ENCODE measurements at places on chromosomes 11 and 22. TPM values are rescaled to one million over a fixed set of nuclear protein-coding genes. Genes with fewer than 3 reads are reported as not detected.
A peak's percentile ranks its signal among the peaks of the same experiment; 100 is the strongest.

GRCh38 chr11:9180784-9181183 lies 84.4 kb downstream of the DENND5A start:
- H3K27ac ChIP-seq, result no peak overlapping the region
- no peaks in the 10 kb centered on the region for H3K27me3 ChIP-seq
- no peak for DNase-seq
- peaks cover 15% of the 10 kb centered on the region for H3K36me3 ChIP-seq
- H3K4me3 ChIP-seq, result no peak overlapping the region

DNA sequence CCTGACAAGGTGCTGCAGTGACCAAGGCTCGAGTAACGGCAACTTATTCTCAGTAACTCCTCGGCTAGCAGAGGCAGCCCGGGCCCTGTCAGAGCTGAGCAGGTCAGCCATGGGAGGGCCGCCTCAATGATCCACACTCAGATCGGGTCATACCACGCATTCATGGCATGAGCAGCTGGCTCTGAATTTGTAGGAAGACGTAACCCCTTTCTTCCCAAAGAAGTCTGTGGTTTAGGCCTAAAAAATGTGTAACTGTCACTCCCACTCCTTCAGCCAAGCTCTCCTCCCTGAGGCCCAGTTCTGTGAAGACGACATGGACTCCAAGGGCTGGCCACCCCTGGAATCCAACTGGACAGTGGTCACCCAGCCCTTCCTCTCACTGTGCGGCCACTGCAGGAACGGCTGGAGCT lies 30.0 kb downstream of the PPP2R1B start:
- H3K36me3 ChIP-seq, result peaks cover 4% of the 10 kb centered on the region
- H3K27ac ChIP-seq, result no peak overlapping the region
- no peaks in the 10 kb centered on the region for H3K27me3 ChIP-seq
- H3K4me1 ChIP-seq, result peaks cover 5% of the 10 kb centered on the region
- no peak overlapping the region for H3K4me3 ChIP-seq
- DNase-seq, result no peak

DNA sequence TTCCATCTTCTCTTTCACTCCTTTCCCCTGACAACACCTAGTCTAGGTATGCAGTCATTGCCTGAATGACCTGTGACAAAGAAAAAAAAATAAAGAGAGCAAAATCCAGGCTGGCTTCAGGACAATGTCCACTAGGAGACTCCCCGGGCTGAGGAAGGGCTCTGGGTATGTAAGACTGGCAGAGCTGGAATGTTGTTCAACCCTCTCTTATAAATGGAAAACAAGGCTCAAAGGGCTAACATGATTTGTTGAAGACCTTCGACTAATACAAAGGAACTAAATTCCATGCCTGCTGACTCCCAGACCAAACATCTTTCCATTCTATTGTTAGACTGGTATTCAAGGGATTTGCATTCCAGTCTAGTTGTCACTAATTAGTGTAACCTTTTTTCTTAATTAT lies 122.2 kb downstream of the ARL14EP start:
- peaks cover 37% of the 10 kb centered on the region for H3K4me1 ChIP-seq
- no peaks in the 10 kb centered on the region for H3K27me3 ChIP-seq
- H3K4me3 ChIP-seq, result no peak overlapping the region
- H3K27ac ChIP-seq, result 0 out of 2 replicates have a peak overlapping the region, but pooled peaks have one; percentile 7
- peak; percentile 71 for DNase-seq

DNA sequence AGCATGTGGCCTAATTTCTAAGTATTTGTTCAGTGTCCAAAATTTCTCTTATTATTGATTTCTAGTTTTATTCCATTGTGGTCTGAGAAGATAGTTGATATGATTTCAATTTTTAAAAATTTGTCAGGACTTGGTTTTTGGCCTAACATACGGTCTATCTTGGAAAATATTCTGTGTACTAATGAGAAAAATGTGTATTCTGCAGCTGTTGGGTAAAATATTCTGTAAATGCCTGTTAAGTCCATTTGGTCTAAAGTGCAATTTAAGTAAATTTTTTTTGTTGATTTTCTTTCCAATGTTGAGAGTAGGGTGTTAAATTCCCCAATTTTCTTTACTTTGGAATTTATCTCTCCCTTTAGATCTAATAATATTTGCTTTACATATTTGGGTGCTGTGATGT lies 78.3 kb downstream of the TECTA start:
- H3K4me3 ChIP-seq, result no peak overlapping the region
- no peaks in the 10 kb centered on the region for H3K27me3 ChIP-seq
- DNase-seq, result no peak
- no peak overlapping the region for H3K27ac ChIP-seq
- no peaks in the 10 kb centered on the region for H3K4me1 ChIP-seq

- no peak overlapping the region for H3K4me3 ChIP-seq
- H3K27ac ChIP-seq, result no peak overlapping the region
- no peaks in the 10 kb centered on the region for H3K36me3 ChIP-seq
- no peaks in the 10 kb centered on the region for H3K27me3 ChIP-seq
- DNase-seq, result peak; percentile 55
These were observed 331.8 kb downstream of the FAT3 start for GRCh38 chr11:92556431-92556830.

DNA sequence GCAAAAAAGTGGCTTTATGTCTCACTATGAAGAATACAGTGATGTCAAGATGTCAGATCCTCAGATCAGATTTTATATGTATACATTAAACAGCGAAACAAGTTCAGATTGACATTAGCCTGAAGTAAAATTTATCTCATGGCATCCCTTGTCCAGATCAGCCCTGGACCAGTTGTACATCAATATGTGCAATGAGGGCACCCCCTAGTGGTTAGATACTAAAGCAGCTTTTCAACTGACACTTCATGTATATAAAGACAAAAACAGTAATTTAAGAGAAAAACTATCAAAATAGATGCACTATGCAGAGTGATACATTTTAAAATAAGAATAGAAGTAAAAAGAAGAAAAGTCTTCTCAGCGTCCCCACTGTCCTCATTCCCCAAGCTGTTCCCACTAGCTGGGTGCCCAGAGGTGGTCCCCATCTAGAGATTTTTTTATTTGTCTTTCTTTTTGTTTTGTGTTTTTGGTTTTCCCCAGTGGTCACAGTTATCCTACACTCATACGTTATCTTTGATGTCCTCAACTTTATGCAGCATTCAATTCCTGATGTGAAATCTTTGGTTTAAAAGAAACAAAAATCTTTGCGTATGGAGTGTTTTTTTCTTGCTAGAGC lies 2193.4 kb upstream of the RAG2 start:
- H3K36me3 ChIP-seq, result no peaks in the 10 kb centered on the region
- H3K27me3 ChIP-seq, result no peaks in the 10 kb centered on the region
- DNase-seq, result peak; percentile 75
- no peaks in the 10 kb centered on the region for H3K4me1 ChIP-seq

GRCh38 chr11:76339221-76339620 lies 41.7 kb downstream of the THAP12 start:
- H3K27me3 ChIP-seq, result no peaks in the 10 kb centered on the region
- DNase-seq, result no peak
- H3K4me1 ChIP-seq, result no peaks in the 10 kb centered on the region
- no peak overlapping the region for H3K4me3 ChIP-seq
- H3K27ac ChIP-seq, result no peak overlapping the region

DNA sequence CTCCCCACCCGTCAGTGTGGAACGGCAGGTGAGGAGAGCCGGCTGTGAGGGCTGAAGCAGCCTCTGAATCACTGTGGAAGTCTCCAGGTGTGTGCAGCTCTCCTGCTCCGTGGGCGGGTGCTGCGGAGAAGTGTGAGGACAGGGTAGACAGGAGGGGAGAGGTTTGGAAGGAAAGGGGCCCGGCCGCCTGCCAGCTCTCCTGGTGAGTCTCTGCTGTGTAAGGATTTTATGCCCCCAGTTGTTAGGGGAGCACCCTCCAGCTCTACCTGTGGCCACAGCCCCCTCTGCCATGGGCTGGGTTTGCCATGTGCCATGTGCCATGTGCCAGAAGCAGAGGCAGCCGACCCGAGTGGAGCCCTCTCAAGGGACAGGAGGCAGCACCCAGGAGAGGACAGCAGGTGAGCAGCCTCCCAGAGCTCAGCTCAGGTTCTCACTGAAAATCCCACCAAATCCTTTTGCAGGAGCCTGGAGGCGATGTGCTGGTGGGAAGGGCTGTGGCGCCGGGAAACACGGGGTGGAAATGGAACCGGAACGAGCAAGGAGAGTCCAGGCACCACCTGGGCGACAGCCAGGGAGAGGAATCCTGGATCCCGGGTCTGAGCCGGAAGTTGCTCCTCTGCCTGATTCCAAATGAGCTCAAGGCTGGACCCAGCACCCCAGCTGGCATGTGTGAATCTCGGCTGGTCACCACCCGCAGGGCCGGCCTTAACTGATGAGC lies 804.4 kb downstream of the BRD1 start:
- no peak overlapping the region for H3K4me3 ChIP-seq
- H3K27ac ChIP-seq, result no peak overlapping the region
- no peaks in the 10 kb centered on the region for H3K4me1 ChIP-seq
- no peaks in the 10 kb centered on the region for H3K36me3 ChIP-seq

GRCh38 chr11:66970807-66971442 lies 4.2 kb upstream of the C11orf86 start:
- no peaks in the 10 kb centered on the region for H3K36me3 ChIP-seq
- no peak for DNase-seq
- H3K27ac ChIP-seq, result no peak overlapping the region
- peaks cover 11% of the 10 kb centered on the region for H3K4me1 ChIP-seq
- H3K27me3 ChIP-seq, result no peaks in the 10 kb centered on the region
- H3K4me3 ChIP-seq, result no peak overlapping the region

DNA sequence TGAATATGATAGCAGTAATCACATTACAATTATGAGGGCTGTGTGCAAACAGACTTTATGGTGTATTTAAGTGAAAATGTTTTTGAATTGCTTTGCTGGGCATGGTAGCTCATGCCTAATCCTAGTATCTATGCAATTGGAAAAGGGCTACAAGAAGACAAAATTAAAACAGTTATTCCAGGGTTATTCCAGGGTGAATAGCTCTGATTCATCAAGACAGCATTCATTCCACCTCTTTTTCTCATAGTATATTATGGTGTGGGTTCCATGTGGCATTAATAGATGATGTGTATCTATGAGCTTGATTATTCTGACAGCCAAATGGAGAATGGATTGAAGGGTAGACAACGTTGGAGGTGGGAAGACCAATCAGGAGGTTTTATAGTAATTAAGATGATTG lies 12.1 kb upstream of the SIDT2 start:
- no peak for DNase-seq
- H3K27me3 ChIP-seq, result no peaks in the 10 kb centered on the region
- no peak overlapping the region for H3K4me3 ChIP-seq
- H3K27ac ChIP-seq, result no peak overlapping the region

- peak within 1 kb of the TSS; percentile 70 for H3K4me3 ChIP-seq
- no peaks in the 10 kb centered on the region for H3K36me3 ChIP-seq
- no peak within 1 kb of the TSS for H3K27ac ChIP-seq
- peaks cover 60% of the 10 kb centered on the region for H3K27me3 ChIP-seq
- peak; percentile 93 for DNase-seq
These were observed at the start of gene FAM181B for GRCh38 chr11:82733444-82734119. Gene FAM181B, minus strand, starts transcription at chr11:82733864. Its CDS starts 135 bp downstream, at chr11:82733729.

- H3K4me1 ChIP-seq, result peaks cover 5% of the 10 kb centered on the region
- no peak for DNase-seq
- H3K4me3 ChIP-seq, result peak overlapping the region; percentile 86
- no peaks in the 10 kb centered on the region for H3K36me3 ChIP-seq
- peaks cover 27% of the 10 kb centered on the region for H3K27me3 ChIP-seq
These were observed 471 bp downstream of the RNF185 start for GRCh38 chr22:31160328-31160978.

GRCh38 chr11:489610-490185 lies 17.3 kb downstream of the RNH1 start:
- H3K4me1 ChIP-seq, result no peaks in the 10 kb centered on the region
- no peak overlapping the region for H3K4me3 ChIP-seq
- no peak overlapping the region for H3K27ac ChIP-seq
- no peak for DNase-seq

DNA sequence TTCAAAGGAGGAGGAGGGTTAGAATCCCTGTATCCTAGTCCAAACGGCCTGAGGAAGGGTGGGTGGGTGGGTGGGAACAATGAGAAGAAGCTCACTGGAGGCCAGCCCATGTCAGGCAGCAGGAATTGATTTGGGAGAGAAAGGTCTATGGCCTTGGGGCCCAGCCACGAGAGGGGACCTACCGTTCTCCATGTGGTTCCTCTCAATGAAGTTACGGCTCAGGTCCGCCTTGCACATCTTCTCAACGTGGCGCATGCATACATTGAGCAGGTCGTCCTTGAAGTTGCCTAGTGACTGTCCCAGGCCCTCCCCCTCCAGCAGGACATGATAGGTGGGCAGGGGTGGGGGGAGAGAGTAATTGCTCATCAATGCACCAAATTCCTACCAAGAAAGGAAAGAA lies 12.4 kb downstream of the TRIM29 start:
- no peak overlapping the region for H3K27ac ChIP-seq
- H3K4me3 ChIP-seq, result no peak overlapping the region
- DNase-seq, result no peak
- no peaks in the 10 kb centered on the region for H3K4me1 ChIP-seq
- H3K27me3 ChIP-seq, result no peaks in the 10 kb centered on the region

DNA sequence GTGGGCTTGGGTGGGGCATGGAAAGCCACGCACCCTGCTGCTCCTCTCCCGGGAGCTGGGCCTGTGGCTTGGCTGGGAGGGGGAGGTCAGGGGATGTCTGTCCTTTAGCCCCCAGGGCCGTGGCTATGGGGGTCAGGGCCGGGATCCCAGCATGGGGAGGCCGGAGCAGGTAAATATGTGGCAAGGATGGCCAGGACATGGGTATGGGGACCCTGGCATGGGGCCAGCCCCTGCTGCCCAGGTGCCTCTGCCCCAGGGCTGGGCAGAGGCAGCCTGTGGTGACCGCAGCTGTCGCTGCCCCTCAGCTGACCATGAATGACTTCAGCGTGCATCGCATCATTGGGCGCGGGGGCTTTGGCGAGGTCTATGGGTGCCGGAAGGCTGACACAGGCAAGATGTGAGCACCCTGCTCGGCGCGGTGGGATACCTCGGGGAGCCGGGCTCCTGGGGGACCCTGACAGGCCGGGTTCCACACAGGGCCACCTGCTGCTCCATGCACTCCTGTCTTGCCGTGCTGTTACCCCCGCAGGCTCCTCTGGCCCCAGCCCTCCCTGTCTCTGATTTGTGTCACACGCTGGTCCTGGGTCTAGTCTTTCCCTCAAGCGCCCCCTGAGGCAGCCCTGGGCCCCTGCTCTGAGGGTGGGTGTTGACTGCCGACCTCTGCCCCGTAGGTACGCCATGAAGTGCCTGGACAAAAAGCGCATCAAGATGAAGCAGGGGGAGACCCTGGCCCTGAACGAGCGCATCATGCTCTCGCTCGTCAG lies 8.1 kb upstream of the ANKRD13D start:
- no peaks in the 10 kb centered on the region for H3K27me3 ChIP-seq
- H3K27ac ChIP-seq, result no peak overlapping the region
- peaks cover 7% of the 10 kb centered on the region for H3K36me3 ChIP-seq
- H3K4me1 ChIP-seq, result peaks cover 12% of the 10 kb centered on the region
- no peak overlapping the region for H3K4me3 ChIP-seq

DNA sequence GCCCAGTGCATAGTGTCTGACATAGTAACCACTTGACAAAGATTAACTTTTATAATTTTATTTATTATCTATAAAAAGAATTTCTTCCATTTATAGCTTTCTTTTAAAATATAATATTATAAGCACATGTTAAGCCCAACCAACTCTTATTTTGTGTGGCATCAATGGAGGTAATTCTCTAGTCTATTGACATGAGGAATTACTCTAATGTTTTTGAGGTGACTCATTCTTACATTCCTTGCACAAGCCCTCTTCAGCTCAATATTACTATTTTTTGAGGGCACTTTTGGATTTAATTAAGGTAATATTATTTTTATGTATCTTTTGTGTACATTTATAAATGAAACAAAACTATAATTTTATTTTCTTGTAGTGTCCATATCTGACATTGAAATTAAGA lies 59.6 kb downstream of the AASDHPPT start:
- no peak overlapping the region for H3K27ac ChIP-seq
- H3K4me3 ChIP-seq, result no peak overlapping the region
- H3K27me3 ChIP-seq, result no peaks in the 10 kb centered on the region
- no peaks in the 10 kb centered on the region for H3K4me1 ChIP-seq

FOLR2 gene
- not detected for polyA plus RNA-seq

SEPTIN5 gene
- 5.6 TPM for polyA plus RNA-seq

IGLL1 gene
- polyA plus RNA-seq, result not detected

BSCL2 gene
- 81.7 TPM for polyA plus RNA-seq

TRPM5 gene
- not detected for polyA plus RNA-seq

OPCML gene
- polyA plus RNA-seq, result 1.2 TPM

GAB2 gene
- 2.5 TPM for polyA plus RNA-seq

All from GM23338 (cell line).